ENCODE measurements at places on chromosomes 2 and 18.

GRCh38 chr2:45494275-45494977 lies 116.6 kb downstream of the SRBD1 start:
- DNase-seq = peak; percentile 75

DNA sequence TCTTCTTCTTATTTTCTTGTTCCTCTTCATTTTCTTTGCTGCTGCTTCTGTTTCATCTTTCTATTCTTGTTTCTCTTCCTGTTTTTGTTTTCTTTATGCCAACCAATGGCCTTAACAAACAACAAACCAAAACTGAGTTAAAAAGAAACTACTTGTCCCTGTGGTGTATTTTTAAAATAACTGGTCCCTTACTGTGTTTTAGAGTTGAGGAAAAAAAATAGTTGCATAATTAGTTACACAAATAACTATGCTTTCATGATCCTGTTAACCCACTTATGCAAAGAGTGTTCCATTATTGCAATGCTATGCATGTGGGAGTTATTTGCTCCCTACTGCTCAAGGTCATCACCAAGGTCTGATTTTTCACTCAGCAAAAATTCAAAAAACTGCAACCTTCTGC lies 39.5 kb upstream of the IMP4 start:
- no peak for DNase-seq

DNA sequence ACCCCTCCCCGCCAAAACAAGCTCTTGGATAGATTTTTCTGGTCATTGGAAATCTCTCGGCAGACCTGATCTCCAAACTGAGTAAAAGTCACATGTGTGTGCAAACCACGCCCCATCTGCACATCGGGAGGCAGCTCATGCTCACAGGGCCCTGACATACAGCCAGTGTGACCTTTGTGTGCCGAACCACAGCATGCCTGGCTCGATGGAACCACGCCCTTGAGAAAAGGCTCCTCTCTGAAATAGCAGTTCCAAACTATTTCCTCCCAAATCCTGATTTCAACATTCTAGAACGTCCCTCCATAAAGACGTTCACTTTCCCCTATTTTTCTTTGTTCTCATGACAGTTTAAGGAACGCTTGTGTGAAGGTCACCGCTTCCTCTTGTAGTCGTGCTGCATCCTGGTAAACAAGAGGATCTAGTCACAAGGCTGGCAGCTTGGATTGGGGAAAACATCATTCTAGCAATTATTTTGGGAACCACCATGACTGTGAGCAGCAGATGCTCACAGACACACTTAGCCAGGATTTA lies 59.3 kb upstream of the MAP4K4 start:
- DNase-seq = no peak

DNA sequence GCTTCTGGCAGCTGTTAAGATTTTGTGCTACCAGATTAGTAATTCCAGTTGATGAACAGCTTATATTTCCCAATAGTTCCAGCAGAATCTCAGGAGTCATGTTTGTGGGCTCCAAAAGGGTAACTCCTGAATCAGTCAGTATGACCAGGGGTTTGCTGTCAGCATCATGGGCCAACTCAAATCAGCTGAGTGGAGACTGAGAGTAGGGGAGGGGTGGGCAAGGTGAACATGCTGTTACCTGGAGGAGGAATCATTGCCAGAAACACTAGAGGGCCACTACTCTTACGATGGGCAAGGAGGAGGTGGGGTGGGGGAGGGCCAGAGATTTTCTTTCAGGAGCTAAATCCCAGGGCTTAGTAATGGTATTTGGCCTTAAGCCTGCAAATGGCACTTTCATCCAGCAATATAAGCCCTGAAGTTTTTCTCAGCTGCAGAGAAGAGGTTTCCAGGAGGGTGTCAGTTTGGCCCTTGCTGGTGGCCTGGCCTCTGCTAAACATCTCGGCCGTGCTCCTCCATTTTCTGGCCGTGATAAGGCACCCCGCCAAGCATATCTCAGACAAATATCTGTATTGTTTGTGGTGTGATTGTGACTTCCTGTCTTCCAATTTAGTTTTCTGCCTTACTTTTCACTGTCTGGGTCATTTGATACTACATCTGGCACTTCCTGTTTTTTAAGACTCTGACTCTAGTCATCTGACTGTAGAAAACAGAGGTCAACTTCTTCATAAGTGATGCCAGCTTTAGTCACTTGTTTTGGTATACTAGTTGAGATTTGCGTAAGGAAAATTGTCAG lies 120.5 kb upstream of the CXCR4 start:
- DNase-seq = peak; percentile 92

- no peak for DNase-seq
These were observed 159.7 kb upstream of the CDH20 start for GRCh38 chr18:61173554-61173953.

DNA sequence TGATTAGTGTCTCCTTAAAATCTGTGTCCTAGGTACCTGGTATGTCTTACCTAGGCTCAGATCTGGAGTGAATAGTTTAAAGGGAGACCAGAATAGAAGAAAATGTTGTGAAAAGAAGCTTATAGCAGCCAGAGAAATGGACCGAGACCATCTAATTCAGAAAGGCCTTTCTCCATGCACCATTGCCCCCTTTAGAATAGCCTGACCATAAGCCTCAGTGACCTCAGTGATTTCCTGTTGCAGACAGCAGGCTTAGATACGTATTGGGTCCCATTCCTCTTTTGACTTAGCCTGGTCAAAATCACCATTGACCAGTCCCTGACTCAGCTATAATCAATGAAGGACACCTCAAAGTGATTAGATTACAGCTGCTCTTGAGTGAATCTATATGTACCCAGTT lies 690.7 kb upstream of the KLHL29 start:
- DNase-seq = no peak

DNA sequence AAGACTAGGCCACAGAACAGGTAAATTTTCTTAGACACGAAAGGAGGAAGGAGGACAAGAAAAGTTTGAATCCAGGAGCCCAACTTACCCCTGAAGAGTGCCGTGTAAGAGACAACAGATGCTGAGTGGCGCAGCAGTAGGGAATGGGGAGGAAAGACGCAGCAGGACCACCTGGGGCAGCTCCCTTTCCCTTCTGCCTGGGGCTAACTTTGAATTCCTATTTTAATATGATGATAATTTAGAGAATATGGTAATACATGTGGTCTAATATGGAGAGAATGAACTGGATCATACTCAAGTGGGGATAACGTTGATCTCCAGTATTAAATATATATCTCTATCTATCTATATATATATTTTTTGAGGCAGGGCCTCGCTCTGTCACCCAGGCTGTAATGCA lies 69.3 kb downstream of the CLIP4 start:
- no peak for DNase-seq

Data from SK-MEL-5 (cell line).